ENCODE measurements at places on chromosomes 7 and 10.

DNA sequence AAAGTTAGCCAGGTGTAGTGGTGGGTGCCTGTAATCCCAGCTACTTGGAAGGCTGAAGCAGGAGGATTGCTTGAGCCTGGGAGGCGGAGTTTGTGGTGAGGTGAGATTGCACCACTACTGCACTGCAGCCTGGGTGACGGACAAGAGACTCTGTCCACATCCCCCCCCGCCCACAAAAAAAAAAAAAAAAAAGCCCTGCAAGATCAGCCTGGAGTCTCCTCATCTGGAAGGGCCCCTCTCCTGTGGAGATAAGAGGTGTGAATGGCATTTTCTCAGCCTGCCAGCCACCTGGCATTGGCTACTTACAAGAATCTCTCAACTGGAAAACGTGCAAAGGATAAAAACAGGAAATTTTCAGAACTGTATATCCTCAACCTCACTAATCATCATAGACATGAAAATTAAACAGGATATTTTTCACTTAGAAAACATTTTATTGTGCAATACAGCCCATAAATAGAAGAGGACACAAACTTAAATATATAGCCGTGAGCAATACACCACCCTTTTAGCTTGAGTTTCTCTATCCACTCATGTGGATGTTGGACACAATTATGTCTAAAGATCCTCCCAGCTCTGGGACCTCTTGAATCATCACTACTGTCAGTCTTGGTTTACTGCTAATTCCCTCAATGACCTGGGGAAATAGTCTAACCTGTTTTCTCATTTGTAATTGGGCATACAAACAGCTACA, 11.3 kb upstream of the TSPAN15 start:
- no peak for DNase-seq

- no peak for DNase-seq
These were observed 267.8 kb downstream of the BICC1 start for GRCh38 chr10:58780476-58780875.

DNA sequence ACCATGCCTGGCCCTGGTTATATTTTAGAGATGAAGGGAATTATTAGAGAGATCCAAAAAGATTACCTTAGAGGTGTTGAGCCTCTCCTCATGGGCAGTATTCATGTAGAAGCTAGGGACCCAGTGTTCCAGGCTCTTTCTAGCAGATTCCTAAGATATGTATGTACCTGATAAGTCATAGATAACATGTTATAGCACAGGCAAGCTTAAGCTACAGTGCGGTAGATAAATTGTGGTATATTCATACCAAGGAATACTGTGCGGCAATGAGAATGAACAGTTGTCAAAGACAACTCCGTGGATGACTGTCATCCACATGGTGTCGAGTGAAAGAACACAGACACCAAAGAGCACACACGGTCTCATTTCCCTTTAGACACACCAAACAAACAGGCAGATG, 53.1 kb downstream of the TACR2 start:
- DNase-seq, result no peak

DNA sequence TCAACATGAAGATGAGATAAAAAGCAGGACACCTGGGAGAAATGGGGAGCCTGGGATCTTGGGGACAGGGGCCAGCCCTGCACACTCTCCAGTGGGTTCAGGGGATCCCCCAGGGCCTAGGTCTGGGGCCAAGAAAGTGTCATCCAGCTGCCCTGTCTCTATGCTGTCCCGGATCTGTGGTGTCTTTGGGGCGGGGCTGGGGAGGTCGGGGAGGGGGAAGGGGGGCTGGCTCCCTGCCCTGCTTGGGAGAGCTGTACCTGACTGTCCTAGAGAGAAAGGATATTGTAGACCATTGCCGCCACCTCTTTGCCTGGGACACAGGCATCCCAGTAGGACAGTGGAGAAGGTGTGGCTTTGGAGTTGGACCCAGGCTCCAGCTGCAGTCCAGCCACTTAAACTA, 7.0 kb upstream of the SPACDR start:
- no peak for DNase-seq
